NCI-H2081 treated with DMSO at 0.1 percent for 48 hours (cell line): ENCODE measurements at places on chromosomes 1 and 21.

- DNase-seq, result no peak
Measured at GRCh38 chr1:89877756-89878155, 56.9 kb downstream of the LRRC8D start.

DNA sequence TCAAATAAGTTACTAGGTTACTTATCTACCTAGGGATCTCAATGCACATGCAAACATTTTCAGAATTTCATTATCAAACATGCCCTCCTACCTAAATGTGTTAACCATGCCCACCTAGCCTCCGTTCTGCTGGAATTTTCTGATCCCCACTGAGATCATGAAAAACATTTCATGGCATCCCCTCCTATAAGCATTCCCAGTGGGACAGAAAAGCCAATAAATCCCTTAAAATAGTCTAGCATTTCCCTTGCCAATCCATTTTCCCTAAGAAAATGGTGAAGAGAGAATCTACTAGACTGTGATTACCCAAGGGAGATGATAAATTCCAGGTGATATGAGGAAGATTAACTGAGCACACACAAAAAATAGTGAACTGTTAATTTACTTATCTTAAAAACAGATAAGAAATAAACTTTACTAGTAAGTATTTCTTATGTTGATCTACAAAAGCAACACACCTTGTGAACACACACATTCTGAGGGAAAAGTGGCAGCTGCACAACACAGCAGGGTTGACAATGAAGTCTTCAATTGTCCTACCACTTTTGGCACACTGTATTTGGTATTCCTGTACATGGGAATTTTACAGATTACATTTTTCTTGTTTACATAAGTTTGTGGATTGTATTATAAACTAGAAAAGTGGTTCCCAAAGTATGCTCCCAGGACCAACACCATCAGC is 49.6 kb downstream of the ARID4B start:
- DNase-seq, result no peak

DNA sequence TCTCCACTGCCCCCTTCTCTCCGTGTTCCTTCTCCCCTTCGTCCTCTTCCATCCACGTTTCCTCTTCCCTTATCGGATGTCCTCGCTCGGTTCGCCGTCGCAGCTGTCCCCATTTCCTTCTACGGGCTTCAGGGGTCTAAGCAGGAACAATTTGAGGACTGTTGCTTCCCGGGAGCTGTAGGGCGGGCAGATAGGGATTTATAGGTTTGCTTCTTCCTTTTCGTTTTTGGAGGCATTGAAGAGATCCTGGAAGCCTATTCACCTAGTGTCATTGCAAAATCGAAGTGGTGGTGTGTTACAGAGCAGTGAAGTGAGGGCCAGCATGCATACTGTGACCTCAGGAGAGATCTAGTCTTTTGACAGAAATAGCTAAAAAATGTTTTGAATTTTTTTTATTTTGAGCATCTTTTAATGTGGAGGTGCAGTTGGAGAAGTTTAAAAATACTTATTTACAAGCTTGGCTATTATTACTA is 897 bp downstream of the ZYG11B start:
- no peak for DNase-seq

DNA sequence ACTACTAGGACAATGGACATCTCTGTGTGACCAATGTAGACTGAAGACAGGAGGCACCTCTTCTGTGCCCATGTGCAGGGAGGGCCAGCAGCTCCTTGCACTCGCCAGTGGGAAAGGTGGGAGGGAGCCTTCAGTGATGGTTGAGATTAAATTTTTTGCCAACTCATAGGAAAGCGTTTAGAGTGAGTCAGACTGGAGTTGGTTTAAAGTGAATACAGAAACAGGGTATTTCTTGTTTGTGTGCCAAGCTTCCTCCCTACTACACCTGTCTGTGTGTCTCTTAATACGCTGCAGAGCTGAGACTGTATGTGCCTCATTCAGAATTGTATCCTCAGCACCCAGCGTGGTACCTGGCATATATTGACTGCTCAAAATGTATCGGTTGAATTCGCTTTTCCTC is 13.5 kb upstream of the COL16A1 start:
- DNase-seq, result no peak

DNA sequence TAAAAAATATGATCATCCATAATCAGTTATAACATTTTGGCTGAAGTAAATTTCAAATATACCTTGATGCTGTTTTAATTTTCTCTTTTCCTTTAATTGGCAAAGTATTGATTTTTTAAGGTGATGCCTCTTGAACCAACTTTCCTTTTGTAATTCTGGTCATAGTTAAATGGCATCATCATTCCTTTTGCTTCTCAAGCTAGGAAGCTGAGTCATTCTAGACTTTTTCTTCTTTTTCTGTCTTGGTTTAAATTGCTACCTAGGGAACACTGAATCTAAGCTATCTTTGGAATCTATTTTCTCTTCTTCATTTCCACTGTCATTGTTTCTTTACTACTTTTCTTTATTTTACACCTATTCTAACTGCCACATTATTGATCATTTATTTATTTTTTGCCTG is 162.7 kb downstream of the HMCN1 start:
- DNase-seq, result no peak

DNA sequence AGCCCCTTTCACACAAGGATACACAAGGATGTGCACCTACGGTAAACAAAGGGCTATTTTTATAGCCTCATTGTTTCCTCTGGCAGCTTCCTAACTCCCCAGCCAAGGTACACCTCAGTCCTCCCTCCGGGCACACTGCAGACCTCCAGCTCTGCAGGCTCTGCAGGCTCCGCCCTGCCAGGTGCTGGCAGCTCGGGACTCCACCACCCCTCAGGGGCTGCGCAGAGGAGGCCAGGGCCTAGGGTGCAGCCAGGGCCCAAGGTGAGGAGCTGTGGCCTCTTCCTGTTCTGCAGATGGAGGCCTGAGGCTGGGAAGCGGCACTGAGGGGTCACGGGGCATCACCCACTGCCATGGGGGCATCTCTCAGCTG is 19.8 kb upstream of the CLSTN1 start:
- peak; percentile 91 for DNase-seq

GRCh38 chr1:108200687-108201051 is 526 bp upstream of the SLC25A24 start:
- DNase-seq, result no peak

GRCh38 chr1:110164725-110165350 is 14.5 kb downstream of the SLC6A17 start:
- no peak for DNase-seq

- DNase-seq, result no peak
Measured at GRCh38 chr1:33294071-33295010, 26.6 kb downstream of the A3GALT2 start.

- no peak for DNase-seq
Measured at GRCh38 chr21:41098076-41098475, 69.9 kb upstream of the BACE2 start.

- no peak for DNase-seq
Measured at GRCh38 chr1:100290291-100290690, 24.3 kb downstream of the RTCA start.
